NCI-H2081 treated with DMSO at 0.1 percent for 48 hours (cell line): ENCODE measurements at places on chromosomes 4 and X.

GRCh38 chr4:834368-835147, 8.6 kb upstream of the CPLX1 start:
- no peak for DNase-seq

DNA sequence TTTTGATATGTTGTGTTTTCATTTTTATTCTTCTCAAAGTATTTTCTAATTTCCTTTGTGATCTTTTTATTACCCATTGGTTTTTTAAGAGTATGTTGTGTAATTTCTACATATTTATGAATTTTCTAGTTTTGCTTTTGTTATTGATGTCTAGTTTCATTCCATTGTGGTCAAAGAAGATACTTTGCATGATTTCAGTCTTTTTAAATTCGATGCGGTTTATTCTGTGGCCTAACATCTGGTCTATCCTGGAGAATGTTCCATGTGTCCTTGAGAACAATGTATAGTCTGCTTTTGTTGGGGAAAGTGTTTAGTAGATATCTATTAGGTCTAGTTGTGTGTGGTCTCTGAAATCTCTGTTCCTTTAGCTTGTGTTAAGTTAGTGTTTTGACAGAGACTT, 46.2 kb downstream of the PPEF1 start:
- no peak for DNase-seq

GRCh38 chr4:168633064-168633463, 136.2 kb downstream of the PALLD start:
- DNase-seq, result no peak

DNA sequence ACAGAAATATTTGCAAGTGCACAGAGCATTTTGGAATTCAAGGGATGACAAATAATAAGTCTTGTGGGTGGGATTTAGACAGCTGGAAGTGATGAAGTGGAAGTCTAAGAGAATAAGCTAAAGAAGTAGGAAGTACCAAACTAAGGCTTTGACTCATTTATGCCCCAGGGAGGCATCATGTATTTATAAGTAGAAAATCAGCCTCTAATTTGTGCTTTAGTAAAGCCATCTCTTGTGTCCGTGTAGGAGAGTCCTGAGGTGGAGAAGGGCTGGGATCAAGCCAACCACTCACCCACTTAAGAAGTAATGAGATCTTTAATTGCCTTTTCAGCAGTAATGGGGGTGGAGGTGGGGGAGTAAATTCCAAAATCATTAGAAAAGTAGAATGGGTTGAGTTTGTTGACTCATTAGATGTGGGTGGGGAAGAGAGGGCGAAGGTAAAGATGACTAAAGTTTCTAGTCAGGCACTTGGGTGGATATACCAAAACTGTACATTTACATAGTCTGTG, 356.7 kb downstream of the STIM2 start:
- no peak for DNase-seq

DNA sequence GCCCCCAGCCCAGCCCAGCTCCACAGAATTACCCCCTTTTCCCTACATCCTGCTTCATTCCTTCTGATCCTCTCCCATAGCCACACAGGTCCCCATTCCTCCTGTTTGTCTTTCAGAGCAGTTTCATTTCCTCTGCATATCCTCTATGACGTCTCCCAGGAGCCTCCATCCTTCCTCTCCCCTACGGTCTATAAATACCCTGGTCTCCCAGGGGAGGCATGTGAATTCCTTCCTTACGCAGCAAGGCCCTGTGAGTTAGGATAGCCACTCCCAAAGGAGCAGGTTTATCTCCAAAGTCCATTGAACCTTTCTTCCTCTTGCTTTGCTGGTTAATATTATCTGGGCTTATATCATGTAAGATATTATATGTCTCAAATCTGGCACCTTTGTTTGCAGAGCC, 8.4 kb upstream of the APLN start:
- DNase-seq, result no peak

DNA sequence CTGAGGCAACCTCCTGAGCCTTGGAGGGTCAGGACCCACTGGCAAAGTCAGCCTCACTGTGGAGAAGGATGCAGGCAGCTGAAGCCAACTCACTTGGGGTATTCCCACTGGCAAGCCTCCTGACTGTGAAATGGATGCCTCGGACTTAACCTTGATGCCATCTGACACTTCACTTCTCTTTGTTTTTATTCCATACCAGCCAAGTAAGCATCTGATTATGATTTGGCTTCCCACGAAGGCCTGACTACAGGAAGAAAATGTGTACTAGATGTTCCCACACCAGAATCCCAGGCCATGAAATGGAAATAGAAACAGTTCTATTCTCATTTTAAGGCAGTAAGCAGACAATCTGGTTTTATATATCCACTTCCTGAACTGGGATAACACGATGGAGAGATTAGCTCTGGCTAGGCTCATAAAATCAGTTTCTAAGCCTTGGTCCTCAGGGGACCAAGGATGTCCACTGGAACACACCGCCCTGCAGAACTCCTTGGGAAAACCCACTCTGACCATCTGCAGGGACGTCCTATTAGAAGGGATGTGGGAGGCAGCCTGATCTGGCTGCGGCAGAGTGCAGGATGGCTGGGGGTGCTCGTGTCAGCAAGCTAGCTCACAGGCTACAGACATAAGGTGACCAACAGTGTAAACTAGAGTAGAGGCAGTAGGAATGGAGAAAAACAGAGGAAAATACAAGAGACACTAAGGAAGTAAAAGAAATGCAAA, 89.3 kb downstream of the TSPAN5 start:
- DNase-seq, result no peak
